ENCODE measurements at places on chromosomes 12 and 14.

- H3K27ac ChIP-seq = no peak overlapping the region
- H3K4me1 ChIP-seq = no peaks in the 10 kb centered on the region
- no peaks in the 10 kb centered on the region for H3K27me3 ChIP-seq
Measured at GRCh38 chr12:97211416-97211930, 251.1 kb upstream of the RMST start.

DNA sequence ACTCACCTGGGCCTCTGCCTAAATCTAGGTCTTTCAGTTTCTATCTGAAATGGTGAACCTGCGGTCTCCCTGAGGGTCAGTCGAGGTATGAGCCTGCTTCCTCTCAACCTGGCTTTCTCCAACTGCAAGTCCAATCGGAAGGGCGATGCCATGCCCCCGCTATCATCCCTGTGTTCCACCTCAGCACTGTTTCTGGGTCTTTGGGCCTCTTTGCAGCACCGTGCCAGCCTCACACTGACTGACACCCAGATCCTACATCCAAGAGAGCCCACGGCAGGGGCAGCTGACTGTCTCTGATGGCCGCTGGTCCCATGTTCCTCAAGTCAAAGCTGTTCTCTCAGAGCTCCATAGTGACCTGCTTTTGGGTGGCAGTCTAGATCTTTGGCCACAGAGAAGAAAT, 120.7 kb downstream of the PAPOLA start:
- no peaks in the 10 kb centered on the region for H3K27me3 ChIP-seq
- H3K4me1 ChIP-seq = no peaks in the 10 kb centered on the region
- no peak overlapping the region for H3K4me3 ChIP-seq
- H3K27ac ChIP-seq = no peak overlapping the region

- no peaks in the 10 kb centered on the region for H3K36me3 ChIP-seq
- no peak for DNase-seq
- no peaks in the 10 kb centered on the region for H3K27me3 ChIP-seq
- no peak overlapping the region for H3K4me3 ChIP-seq
Measured at GRCh38 chr14:86574051-86574777, 1044.3 kb downstream of the FLRT2 start.

DNA sequence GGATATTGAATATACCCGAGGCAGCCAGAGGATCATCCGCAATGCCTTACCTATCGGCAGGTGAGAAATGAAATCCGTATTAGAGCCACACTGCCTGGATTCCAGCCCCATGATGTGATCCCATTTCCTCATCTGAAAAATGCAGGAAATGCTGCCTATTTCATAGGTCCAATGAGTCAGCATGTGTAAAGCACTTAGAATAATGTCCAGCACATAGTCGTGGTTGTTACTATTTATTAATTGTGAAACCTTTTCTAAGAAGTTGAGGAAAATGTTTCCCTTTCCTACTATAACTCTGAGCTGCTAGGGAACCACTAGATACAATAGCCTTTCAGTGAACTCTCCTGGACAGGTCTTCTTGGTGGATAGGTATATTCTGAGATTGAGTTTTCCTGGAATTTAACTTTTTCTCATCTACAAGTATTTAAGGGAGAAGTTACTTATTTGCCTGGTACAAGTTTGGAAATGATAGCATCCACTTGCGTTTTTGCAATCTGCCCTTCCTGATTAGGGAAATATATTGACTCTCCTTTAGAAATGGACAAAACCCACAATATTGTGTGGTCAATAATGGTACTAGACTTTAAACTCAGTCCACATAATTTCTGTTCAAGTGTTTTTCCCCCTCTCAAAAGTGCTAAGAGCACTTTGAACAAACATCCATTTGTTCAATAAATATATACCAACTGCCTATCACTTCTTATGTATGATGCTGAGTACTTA, 12.2 kb downstream of the POLR3B start:
- no peak overlapping the region for H3K27ac ChIP-seq
- no peak overlapping the region for H3K4me3 ChIP-seq
- no peaks in the 10 kb centered on the region for H3K4me1 ChIP-seq
- DNase-seq = no peak
- no peaks in the 10 kb centered on the region for H3K36me3 ChIP-seq

- no peak overlapping the region for H3K4me3 ChIP-seq
- no peaks in the 10 kb centered on the region for H3K4me1 ChIP-seq
- H3K27me3 ChIP-seq = no peaks in the 10 kb centered on the region
- no peak overlapping the region for H3K27ac ChIP-seq
Measured at GRCh38 chr14:67646131-67646530, 26.4 kb downstream of the ARG2 start.

GRCh38 chr12:118970856-118971255, 10.5 kb upstream of the SRRM4 start:
- no peaks in the 10 kb centered on the region for H3K27me3 ChIP-seq
- H3K36me3 ChIP-seq = no peaks in the 10 kb centered on the region
- H3K4me3 ChIP-seq = no peak overlapping the region
- no peaks in the 10 kb centered on the region for H3K4me1 ChIP-seq

- H3K4me3 ChIP-seq = no peak overlapping the region
- no peaks in the 10 kb centered on the region for H3K36me3 ChIP-seq
- no peak for DNase-seq
- no peak overlapping the region for H3K27ac ChIP-seq
Measured at GRCh38 chr14:68741839-68742470, 50.9 kb downstream of the ZFP36L1 start.

GRCh38 chr12:127881371-127882140, 385.4 kb upstream of the TMEM132C start:
- H3K27ac ChIP-seq = no peak overlapping the region
- no peaks in the 10 kb centered on the region for H3K4me1 ChIP-seq
- no peak for DNase-seq
- no peaks in the 10 kb centered on the region for H3K36me3 ChIP-seq
- no peaks in the 10 kb centered on the region for H3K27me3 ChIP-seq

GRCh38 chr12:34291001-34291400, 268.7 kb downstream of the ALG10 start:
- H3K27ac ChIP-seq = no peak overlapping the region
- no peaks in the 10 kb centered on the region for H3K27me3 ChIP-seq
- DNase-seq = no peak
- H3K36me3 ChIP-seq = no peaks in the 10 kb centered on the region
- no peak overlapping the region for H3K4me3 ChIP-seq
- no peaks in the 10 kb centered on the region for H3K4me1 ChIP-seq

DNA sequence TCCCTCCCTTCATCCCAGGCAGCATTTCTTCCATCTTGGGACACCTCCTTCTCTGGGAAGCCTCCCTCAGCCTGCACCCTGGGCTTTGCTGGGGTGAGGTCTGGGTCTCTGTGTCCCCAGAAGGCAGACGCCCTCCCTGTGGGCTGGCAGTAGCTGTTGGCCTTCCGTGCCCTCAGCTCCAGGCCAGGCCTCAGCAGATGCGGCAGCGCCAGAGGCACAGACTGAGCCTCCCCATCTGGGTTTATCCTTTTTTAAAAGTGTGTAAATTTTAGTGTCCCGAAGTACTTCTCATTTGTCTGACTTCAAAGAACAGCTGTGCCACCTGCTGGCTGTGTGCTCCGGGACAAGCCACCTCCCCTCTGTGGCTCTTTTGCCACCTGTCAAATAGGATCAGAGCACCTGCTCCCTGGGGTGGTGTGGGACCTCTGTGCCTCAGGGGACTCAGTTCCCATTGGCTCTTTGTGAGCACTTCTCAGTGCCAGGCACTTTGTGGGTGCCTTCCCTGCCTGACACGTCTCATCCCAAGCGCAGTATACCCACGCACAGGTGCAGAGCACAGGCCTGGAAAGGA, 11.1 kb downstream of the EXOC3L4 start:
- H3K4me3 ChIP-seq = no peak overlapping the region
- peaks cover 19% of the 10 kb centered on the region for H3K27me3 ChIP-seq
- H3K4me1 ChIP-seq = peaks cover 35% of the 10 kb centered on the region
- DNase-seq = no peak

GRCh38 chr14:61418746-61419145, 97.4 kb downstream of the PRKCH start:
- H3K4me1 ChIP-seq = peaks cover 20% of the 10 kb centered on the region
- H3K27me3 ChIP-seq = no peaks in the 10 kb centered on the region
- no peaks in the 10 kb centered on the region for H3K36me3 ChIP-seq
- no peak overlapping the region for H3K27ac ChIP-seq

- DNase-seq = no peak
- no peak overlapping the region for H3K4me3 ChIP-seq
- H3K27me3 ChIP-seq = no peaks in the 10 kb centered on the region
- H3K36me3 ChIP-seq = no peaks in the 10 kb centered on the region
Measured at GRCh38 chr12:103493199-103493598, 2.6 kb downstream of the C12orf42 start.

DNA sequence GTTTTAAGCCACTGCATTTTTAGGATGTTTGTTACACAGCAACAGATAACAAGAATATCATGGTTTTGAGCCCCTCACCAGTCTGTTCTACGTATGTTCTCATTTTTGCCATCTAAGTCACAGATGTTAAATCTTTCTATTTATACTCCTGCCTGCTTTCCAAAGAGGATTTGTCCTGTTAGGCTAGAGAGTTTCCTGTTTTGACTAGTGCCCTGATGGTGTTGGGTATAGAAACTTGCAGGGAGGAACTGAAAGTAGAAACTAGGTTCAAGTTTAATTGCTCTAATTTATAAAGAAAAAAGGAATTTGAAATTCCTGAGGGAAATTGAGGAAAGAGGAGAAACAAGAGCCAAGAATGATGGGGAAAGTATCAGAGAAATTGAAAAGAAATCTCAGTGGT, 74.4 kb upstream of the COCH start:
- DNase-seq = no peak
- no peaks in the 10 kb centered on the region for H3K4me1 ChIP-seq
- H3K27me3 ChIP-seq = no peaks in the 10 kb centered on the region
- H3K36me3 ChIP-seq = no peaks in the 10 kb centered on the region

DNA sequence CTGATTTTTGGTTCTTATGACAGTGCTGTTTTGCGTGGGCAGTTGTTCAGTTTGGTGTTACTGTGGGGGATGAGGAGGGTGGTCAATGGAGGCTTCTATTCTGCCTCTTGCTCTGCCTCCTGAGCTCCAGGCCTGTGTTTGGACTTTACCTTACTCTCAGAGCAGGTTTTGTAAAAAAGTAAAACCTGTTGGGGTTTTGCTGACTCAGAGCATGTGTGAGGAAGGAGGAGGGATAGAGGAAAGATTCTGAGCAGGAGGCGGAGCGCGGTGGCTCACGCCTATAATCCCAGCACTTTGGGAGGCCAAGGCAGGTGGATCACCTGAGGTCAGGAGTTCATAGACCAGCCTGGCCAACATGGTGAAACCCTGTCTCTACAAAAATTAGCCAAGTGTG, 6.7 kb downstream of the A2ML1 start:
- peaks cover 3% of the 10 kb centered on the region for H3K36me3 ChIP-seq
- DNase-seq = no peak
- no peak overlapping the region for H3K4me3 ChIP-seq
- no peak overlapping the region for H3K27ac ChIP-seq
- no peaks in the 10 kb centered on the region for H3K4me1 ChIP-seq

DNA sequence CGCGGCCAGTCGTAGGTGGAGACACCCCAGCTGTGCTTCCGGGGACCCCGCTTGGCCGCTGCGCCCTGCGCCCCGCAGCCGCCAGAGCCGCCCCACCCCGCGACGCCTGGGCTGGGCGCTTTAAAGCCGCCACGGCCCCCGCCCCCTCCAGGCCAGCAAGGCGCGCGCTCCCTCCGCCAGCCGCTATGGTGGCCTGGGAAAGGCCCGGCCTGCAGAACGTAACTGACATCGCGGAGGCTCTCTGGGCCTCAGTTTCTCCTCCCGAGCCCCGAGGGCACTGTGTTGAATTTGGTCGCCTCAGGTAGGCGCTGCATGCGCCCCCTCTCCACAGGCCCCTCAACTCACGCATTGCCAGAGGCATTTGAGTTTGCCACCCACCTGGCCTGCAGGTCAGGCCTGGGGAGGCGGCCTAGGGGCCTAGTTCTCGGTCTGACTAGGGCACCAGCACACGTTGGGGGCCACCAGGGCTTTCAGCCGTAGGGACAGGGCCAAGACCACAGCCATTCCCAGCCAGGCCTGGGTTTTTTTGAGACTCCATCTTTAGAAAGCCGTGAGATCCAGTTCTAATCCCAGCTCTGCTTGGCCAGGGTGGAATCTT, at the start of gene NGB:
Gene NGB (minus strand): TSS at position 94 of the 598 bp plus-strand sequence. CDS start 269 bp downstream, outside the sequence.
- peaks cover 1% of the 10 kb centered on the region for H3K36me3 ChIP-seq
- H3K27ac ChIP-seq = no peak within 1 kb of the TSS
- DNase-seq = no peak
- no peaks in the 10 kb centered on the region for H3K4me1 ChIP-seq

DNA sequence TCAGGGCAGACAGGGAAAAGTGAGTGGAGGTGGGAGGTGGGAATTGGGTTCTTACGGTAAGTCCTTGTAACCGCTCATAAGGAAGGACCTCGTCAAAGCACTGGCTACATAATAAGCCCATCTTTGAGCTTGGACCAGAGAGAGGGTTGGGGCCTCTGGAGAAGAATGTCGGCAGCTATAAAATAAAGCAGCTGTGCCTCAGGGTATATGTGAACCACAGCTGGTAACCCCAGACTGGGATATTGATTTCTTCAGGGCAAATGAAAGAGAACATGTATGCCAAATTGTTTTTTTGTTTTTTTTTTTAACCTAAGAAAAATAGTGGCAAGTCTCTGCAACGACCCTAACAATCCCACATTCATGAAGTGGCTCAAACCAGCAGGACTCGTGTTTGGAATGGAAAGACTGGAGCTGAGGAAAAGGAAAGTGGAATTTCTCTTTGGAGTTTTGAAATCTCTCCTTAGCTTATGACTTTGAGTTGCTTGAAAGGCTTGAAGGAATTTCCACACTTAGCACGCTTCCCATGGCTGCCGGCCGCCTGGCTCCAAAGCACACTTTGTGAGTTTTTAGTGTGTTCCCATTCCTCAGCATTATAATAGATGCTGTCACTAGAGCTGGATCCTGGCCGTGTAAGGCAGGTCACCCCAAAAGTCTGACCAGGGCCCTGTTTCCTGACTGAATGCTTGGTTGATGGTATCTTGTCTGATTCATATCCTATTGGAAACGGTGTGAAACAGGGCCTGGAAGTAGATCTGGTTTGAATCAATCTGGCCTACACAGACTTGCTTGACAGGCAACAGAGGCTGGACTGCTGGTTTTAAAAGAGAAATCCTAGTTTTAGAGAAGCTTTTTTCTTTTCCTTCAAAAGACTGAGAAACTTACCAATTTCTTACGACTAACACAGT, 244.7 kb downstream of the MSRB3 start:
- no peaks in the 10 kb centered on the region for H3K27me3 ChIP-seq
- DNase-seq = no peak
- H3K4me1 ChIP-seq = no peaks in the 10 kb centered on the region
- H3K36me3 ChIP-seq = no peaks in the 10 kb centered on the region
- no peak overlapping the region for H3K27ac ChIP-seq

GRCh38 chr12:131003716-131004045, 50.0 kb downstream of the ADGRD1 start:
- no peaks in the 10 kb centered on the region for H3K27me3 ChIP-seq
- H3K4me1 ChIP-seq = no peaks in the 10 kb centered on the region
- peaks cover 3% of the 10 kb centered on the region for H3K36me3 ChIP-seq
- DNase-seq = no peak
- H3K27ac ChIP-seq = no peak overlapping the region

DNA sequence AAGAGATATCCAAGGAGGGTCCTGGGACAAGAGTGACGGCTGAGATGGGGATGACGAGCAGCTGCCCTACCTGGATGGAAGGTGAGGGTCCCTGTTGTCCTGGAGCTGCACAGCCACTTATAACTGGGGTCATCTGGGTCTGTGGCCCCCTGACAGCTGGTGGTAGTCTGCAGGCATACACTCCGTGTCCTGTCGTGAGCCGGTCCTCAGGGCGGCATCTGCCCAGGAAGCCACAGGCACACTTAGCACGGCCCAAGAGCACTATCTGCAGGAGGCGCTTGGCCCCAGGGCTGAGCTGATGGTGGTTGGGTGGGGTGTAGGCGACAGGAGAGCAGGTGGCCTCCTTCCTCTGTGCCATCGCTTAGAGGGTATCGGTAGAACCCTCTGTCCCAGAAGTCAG, 248.1 kb downstream of the CACNA1C start:
- H3K4me3 ChIP-seq = no peak overlapping the region
- H3K36me3 ChIP-seq = no peaks in the 10 kb centered on the region
- peak overlapping the region; percentile 71 for H3K27ac ChIP-seq
- no peaks in the 10 kb centered on the region for H3K27me3 ChIP-seq
- no peak for DNase-seq
- peaks cover 99% of the 10 kb centered on the region for H3K4me1 ChIP-seq
